Stimulated activated CD8-positive, alpha-beta memory T cell treated with anti-CD3 and anti-CD28 coated beads, Interleukin-2, amount 100 ng/mL, for 1 hour (primary cell): ENCODE measurements at places on chromosomes 3 and 15.
A peak's percentile ranks its signal among the peaks of the same experiment; 100 is the strongest.

GRCh38 chr3:132854856-132855535, 132.8 kb upstream of the NPHP3 start:
- no peak for DNase-seq

GRCh38 chr15:101450403-101451265, 38.9 kb downstream of the PCSK6 start:
- no peak for DNase-seq

DNA sequence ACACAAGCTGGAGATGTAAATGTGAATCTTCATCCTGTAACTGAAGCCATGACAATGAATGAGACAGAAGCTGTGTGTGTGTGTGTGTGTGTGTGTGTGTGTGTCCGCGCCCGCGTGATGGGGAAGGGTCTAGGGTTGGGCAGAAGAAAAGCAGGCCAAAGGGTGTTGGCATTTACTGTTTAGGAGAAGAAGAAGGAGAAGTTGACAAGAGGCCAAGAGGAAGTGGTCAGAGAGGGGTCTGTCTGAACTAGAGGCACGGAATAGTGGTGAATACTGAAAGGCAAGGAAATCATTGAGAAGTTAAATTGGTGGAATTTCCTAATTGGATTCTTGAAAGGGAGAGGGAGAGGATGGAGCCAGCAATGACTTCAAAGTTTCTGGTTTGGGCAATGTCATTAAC, 5.6 kb upstream of the NCEH1 start:
- DNase-seq, result no peak

GRCh38 chr3:23567917-23568316, 237.8 kb upstream of the UBE2E1 start:
- DNase-seq, result no peak

GRCh38 chr3:37223576-37223975, 49.2 kb upstream of the LRRFIP2 start:
- DNase-seq, result no peak

DNA sequence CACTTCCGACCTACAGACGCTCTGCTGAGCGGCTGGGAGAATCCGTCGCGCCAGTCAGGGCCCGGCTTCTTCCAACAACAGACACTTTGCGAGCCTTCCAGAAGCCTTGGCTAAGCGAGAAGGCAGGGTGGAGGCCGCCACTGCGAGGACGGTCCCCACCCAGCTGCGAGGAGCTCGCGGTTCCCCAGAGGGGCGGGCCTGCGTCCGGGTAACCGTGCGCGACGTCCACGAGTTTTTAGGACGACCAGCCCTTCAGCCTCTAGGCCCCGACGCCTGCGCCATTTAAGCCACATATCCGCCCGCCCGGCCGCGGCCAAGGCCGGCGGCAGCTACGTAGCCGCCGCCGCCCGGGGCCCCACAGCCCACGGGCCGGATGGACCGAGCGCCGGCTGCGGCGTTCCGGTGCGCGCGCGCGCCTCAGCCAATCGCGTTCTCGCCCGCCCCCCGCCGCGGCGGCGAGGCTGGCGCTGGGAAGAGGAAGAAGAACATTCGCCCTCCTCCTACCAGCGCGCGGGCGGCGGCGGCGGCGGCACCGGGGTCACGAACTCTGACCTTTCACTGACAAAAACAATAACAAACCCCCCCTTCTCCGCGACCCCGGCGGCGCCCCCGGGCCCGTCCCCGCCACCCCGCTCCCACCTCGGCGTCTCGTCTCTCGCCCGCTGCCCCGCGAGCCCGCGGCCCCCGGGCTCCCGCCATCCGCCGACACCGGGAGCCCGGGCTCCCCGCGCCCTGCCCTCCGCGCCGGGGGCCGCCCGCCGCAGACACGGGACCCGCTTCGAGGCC, at the start of gene NR2C2:
NR2C2 (plus strand) TSS at position 484 of the 786 bp plus-strand sequence. CDS start 56,332 bp downstream, outside the sequence.
- DNase-seq, result peak; percentile 79

GRCh38 chr3:71045917-71046282, 537.6 kb downstream of the FOXP1 start:
- no peak for DNase-seq

- no peak for DNase-seq
Observed at GRCh38 chr15:53833134-53833624, 73.7 kb upstream of the WDR72 start.

DNA sequence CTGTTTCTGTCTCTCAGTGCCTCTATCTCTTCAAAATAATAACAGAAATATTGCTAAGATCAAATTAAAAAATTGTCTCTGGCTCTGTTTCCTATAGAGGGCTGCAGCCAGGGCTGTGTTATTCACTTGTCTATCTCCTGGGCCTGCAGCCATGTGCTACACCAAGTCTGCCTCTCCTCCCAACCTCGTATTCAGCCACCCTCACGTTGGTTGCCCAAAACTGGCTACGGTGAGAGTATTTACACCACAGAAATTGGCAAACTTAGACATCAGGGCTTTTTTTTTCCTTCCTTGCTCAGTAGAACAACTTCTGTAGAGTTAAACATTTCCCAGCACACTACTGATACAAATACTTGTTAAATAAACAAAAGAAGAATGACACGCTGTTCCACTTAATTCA, 320.9 kb upstream of the ICE2 start:
- DNase-seq, result no peak

DNA sequence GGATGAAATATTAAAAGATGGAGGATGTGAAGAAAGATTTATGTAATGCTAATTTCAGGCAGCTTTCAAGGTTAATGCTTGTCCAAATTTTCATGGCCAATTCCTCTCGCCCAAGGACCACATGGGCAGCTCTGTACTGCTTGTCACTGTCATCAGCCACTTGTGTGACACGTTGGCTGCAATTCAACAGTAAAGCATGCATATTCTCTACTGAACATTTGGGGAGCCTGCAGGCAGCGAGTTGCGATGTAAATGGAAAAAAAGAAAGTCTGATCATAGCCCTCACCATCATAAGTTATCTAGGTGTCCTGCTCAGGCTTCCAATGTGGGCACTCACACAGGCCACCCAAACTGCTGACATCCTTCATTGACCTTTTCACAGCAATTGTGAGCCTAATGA, 1026.8 kb upstream of the NR2F2 start:
- no peak for DNase-seq

- DNase-seq, result no peak
Observed at GRCh38 chr3:191324936-191325335, 4.3 kb upstream of the CCDC50 start.

DNA sequence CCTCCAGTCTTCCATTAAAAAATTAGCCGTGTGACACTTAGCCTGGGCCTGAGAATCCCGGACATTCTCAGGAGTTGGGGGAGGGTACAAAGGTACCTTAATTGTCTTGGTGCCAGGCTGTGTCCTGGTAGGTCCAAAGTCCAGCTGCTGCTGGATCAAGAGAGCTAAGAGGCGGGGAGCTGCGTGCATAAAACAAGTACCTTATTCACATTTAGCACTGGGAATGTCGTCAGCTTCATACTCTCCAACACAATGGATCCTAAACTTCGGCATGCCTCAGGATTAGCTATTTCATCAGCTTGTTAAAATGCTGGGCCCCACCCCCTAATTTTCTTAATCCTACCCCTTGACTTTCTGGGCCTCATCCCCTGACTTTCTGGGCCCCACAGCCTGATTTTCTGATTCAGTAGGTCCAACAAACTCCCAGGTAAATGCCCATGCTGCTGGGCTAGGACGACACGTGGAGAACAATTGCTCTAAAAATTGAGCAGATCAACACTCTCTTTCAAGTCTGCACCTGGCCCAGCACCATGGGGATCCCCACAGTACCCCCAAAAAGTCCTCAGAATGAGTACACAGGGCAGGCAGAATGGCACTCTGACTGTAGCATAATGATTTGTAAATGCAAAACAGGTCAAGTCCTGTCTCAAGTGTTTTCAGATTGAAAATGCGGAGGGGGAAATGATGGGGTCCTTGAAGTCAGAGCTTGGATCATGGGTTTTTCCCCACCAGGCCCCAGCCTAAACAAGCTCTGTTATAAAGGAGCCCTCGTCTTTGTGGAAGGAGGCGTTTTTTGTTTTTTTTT, 5.6 kb upstream of the AEN start:
- DNase-seq, result no peak

GRCh38 chr3:185340751-185341150, 22.2 kb upstream of the MAP3K13 start:
- DNase-seq, result no peak

DNA sequence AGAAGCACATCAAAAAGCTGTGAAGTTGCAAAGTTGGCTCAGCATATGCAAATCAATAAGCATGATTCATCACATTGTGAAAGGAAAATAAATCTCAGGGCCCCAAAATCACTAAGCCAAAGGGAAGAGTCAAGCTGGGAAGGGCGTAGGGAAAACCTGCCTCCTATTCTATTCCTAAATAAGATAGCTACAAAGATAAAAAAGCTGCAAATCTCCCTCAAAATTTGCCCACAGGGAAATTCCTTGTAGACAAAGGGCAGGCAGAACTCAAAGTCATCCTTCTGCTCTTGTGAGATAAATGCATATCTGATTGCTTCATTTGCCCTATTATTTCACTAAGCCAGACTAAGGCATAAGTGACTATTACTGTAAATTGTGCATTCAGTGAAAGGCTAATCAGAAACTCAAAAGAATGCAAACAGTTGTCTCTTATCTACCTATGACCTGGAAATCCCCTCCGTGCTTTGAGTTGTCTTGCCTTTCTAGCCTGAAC, 30.5 kb upstream of the CCNL1 start:
- DNase-seq, result no peak

GRCh38 chr15:41043276-41043951, 72.7 kb downstream of the INO80 start:
- no peak for DNase-seq

DNA sequence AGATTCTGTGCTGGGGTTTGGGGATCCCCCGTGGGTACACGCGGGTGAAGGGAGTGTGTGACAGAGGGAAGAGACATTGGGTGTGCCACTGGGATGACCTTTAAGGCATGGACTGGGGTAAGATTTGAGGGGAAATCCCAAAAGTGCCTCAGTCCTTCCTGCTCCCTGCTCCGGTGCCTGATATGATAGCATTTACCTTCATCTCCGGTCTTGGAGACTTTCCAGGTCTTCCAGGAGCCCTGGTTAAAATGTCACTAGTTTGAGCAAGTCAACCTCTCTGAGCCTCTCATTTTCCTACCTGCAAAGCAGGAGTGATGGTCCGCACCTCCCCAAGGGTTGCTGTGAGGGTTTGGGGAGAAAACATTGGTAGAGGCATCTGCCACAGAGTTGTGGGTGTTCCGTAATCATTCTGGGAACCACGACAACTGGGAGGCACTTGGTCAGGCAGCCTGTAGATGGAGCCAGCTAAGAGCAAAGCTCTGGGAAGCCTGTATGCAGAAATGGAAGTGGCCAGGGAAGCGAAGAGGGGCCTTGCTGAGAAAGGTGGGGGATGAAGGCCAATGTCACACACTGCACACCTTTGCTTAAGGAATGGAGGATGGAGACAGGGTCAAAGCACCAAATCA, 33.9 kb upstream of the KIF23 start:
- DNase-seq, result no peak

DNA sequence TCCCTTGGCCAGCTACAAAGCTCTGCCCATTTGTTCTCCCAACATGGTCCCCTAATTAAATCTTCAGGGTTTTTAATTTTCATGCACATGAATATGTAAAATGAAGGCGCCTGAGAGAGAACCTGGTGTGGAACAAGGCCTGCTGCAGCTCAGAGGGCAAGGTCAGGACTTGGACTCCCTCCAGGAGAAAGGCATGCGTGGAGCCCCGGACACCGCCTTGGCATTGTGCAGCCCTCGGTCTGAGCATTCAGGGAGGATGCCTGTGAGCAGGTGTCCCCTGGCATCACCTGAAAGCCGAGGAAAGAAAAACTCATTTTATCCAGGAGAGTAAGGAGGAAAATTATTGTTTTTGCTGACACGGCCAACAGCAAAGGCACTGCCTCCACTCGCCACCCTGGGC, 33.8 kb upstream of the EPHB1 start:
- DNase-seq, result no peak

- no peak for DNase-seq
Observed at GRCh38 chr15:99755692-99756409, 22.6 kb upstream of the LYSMD4 start.

DNA sequence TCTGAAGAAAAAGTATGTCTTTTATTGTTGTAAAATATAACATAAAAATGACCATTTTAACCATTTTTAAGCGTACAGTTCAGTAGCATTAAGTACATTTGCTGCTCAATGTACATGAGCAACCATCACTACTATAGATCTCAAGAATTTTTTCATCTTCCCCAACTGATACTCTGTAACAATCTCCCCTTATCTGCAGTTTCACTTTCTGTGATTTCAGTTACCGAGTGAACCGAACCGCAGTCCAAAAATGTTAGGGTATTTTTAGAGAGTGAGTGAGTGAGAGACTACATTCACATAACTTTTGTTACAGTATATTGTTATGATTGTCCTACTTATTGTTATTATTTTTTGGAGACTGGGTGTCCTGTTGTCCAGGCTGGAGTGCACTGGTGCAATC, 9.0 kb upstream of the SLC25A26 start:
- no peak for DNase-seq

- no peak for DNase-seq
Observed at GRCh38 chr15:83917432-83917831, 263.5 kb downstream of the ADAMTSL3 start.

- DNase-seq, result no peak
Observed at GRCh38 chr15:31278061-31278445, 48.6 kb upstream of the KLF13 start.

DNA sequence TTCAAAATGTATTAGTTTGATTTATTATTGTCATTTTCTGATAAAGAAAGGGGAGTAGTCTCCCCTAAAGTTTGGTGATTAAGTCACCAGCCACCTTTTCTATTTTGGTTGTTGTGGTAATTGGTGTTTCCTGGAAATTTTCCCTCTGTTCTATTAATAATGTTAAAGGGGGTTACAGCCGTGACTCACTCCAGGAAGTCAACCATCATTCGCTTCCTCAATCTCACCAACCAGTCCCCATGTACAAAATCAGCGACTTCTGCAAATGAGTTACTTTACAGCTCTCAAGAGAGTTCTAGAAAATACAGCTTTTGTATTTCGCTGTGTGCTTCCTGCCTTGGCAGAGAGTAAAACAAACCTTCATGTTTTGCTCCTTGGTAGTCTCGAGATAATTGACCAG, 285.1 kb downstream of the LPP start:
- DNase-seq, result no peak
